ENCODE measurements at places on chromosomes 11 and 22.

DNA sequence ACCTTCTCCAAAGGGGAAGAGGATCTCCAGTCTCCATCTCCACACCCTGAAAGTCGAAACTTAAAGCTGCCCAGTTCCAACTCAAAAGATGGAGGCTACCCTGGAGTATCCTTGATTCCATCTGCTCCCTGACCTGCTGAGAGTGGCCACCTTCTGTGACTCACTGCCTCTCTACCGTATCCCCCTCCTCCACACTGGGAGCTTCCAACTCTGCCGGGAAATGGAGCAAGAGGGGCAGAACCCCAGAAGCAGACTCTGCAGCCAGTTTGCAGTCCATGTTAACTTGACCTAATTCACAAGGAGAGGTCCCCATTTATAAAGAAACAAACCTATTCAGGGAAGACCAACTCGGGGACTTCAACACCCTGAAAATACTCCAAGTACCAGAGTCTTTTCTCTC lies 22.0 kb upstream of the IRAG1 start:
- no peak for DNase-seq

GRCh38 chr11:72072348-72072747 lies 8.0 kb downstream of the NUMA1 start:
- no peak for DNase-seq

DNA sequence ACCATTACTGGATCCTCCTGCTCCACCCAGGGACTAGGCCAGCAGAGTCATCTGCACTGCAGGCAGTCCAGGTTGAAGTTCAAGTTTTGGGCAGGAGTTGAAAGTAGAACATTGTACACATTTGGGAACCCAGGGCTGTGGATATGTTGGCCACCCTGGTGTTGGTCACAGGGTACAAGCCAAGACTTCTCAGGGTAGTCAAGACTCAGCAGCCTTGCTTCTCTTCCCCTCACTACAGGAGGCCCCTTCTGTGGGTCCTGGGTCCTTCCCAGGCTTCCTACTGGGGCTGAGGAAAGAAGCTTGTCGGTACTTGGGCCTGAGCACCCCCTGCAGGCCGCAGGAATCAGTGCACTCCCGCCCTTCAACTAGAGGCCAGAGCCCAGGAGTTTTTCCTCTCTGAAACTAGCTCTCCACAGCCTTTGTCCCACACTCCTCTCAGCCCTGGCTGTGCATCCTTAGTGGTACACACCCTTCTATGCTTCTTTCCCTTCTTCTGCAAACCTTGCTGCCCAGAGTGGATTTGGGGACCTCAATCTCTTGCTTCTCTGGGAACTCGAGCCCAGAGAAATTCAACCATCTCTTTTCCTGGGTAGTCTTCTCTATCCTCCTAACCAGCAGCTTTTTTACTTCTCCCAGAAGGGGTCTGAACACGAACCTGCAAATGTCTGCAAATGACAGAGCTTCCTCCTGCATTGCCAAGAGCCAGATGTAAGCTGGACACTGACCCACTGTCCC lies 2.6 kb upstream of the HPX start:
- DNase-seq = peak; percentile 60

GRCh38 chr11:101133190-101133589 lies 3.6 kb upstream of the PGR start:
- no peak for DNase-seq

DNA sequence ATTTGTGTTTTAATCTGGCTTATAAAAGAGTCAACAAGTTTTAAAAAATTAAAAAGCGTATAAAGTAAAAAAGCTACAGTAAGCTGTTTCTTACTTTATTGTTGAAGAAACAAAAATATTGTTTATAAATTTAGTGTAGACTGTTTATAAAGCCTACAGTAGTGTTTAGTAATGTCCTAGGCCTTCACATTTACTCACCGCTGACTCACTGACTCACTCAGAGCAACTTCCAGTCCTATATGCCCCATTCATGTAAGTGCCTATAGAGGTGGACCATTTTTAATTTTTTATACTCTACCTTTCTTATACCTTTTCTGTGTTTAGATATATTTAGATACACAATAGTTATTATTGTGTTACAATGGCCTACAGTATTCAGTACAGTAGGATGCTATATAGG lies 12.2 kb downstream of the MPPED2 start:
- DNase-seq = no peak
